ENCODE measurements at places on chromosomes 2 and 18.

- no peak for DNase-seq
Measured at GRCh38 chr2:190646780-190647522, 1.9 kb upstream of the NAB1 start.

GRCh38 chr2:101991721-101992145 lies at the start of gene IL1R2:
TSS of gene IL1R2 (plus strand) at chr2:101991960. CDS start at chr2:102008576, 16,616 bp downstream.
- DNase-seq = no peak

DNA sequence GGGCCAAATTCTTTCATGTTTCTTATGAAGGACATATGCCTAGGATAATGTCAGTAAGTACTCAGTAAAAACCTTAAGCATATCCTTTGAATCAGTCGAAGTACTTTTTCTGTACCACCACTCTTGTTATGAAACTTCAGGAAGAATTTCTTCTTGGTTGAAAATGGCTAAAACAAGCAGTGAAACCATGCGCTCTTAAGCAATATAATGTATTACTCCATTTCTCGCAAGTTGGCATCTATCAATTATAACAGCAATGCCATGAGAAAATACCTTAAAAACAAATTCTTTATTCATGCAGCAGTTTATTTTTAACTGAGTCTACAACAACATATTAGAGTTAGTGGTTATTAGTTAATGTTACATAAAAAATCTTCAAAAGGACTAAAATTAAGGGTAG lies 41.0 kb downstream of the SLC66A3 start:
- no peak for DNase-seq

- DNase-seq = peak; percentile 66
Measured at GRCh38 chr2:36780231-36780839, 83.8 kb downstream of the VIT start.

- peak; percentile 49 for DNase-seq
Measured at GRCh38 chr2:28096421-28096820, 205.9 kb downstream of the BABAM2 start.

GRCh38 chr2:237696461-237696860 lies 69.1 kb downstream of the LRRFIP1 start:
- DNase-seq = no peak

DNA sequence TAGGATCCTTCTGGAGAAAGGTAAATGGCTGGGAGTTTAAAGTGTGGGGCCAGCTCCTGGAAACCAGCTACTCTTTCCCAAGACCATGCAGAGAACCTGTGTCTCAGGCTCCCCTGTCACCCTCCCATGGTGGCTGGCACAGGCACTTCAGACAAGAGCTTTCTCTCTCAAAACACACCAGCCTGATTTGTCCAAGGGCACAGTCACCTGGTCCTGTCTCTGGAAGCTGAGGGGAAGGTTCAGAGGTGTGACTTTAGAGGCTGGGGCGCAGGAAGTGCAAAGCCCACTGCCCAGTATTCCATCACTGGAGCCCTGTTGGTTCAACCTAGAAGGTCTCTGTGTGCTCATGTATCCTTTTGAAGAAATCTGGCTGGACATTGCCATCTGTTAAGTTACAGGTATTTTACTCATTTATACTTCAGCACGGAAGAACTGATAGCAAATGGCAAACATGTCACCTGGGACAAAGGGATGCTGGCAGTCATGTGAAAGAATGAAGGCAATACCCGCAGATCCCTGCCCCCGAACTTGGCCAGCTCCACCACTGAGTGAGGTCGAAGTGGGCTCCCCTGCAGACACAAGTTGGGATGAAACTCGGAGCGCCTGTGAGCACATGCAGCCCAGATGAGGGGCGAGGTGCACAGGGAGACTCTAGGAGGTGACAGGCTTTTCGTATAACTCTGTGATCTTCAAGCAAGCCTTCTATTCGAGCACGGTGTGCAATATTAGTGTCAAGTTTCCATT lies 96.9 kb upstream of the MGAT4A start:
- no peak for DNase-seq

DNA sequence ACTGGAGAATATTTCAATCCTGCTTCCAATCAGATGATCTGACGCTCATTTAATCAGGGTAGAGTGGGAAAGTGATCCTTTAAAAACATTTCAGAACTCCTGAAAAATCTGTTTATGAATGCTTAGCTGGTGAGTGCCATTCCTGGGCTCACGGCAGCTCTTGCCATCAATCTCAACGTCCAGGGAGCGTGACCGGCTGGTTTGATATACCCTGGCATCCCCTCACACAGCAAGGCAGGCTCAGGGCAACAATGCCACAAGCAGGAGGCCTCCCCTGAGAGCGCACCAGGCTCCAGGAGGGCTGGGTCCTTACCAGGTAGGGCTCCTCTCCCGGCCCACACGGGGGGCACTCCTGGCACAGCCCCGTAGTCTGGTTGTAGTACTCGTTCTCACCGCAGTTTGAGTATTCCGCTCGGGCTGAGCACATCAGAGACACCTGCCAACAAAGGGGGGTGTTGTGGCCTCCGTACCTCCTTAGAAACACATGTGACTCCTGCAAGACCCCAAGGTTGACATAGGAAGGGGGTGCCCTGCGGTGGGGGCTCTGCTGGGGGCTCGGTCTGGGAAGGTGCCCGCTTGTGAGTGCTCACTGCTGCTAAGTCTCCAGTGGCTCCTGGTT lies 59.1 kb downstream of the EDAR start:
- no peak for DNase-seq

Measured in IMR-90 (cell line).